ENCODE measurements at places on chromosomes 1 and 21. TPM values are rescaled to one million over a fixed set of nuclear protein-coding genes. Genes with fewer than 3 reads are reported as not detected.

DNA sequence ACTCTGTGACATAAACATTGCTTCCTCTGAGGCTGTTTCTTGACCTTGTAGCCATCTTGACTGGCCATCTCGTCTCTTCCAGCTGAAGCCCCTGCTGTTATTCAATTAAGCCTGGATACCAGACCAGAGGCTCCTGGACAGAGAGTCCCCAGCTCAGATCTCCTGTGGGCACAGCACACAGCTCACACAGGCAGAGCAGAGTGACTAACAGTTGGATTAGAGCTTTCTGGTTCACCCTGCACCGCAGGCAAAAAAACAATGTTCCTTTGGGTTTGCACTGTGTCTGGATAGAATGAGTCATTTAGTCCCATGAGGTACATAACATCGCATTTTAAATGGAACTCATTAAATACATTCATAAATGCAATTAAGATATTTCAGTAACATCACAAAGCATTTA lies 33.4 kb upstream of the USH2A start:
- H3K27me3 ChIP-seq = no peaks in the 10 kb centered on the region
- H3K4me1 ChIP-seq = no peaks in the 10 kb centered on the region
- no peak overlapping the region for H3K27ac ChIP-seq
- H3K36me3 ChIP-seq = no peaks in the 10 kb centered on the region
- H3K4me3 ChIP-seq = no peak overlapping the region

DNA sequence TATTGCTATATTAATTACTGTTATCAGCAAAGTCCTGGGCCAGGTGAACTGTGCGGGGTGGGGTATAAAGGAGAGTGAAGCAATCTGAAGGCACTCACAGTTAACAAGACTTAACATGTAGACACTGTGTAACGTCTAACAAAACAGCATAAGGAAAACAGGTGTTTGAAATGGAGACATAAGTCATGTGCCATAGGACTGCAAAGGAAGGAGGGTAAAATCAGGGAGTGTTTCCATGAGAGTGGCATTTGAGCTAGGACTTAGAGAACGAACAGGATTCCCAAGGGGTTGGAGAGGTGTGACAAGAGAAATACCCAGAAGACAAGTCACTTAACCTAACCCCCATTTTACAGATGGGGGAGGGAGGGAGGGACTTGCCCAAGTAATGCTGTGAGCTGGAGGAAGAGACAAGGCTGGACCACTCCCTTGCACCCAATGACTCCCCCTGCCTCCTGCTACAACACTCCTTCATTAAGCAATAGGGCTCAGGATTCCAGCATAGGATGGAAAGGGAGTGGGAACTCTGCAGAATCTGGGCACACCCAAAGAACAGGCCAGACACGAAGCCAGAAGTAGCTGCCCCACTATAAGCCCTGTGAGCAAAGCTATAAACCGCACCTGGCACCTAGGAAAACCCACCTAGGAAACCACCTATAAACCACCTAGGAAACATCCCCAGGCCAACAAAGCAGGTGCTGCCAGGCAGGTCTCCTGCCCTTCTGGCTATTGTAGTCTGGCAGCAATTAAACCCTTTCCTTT lies 6.6 kb downstream of the PEF1 start:
- peaks cover 16% of the 10 kb centered on the region for H3K4me1 ChIP-seq
- no peak for DNase-seq
- no peak overlapping the region for H3K27ac ChIP-seq
- peaks cover 2% of the 10 kb centered on the region for H3K36me3 ChIP-seq
- H3K27me3 ChIP-seq = no peaks in the 10 kb centered on the region

GRCh38 chr1:165632491-165632890 lies 1.5 kb downstream of the MGST3 start:
- no peak for DNase-seq
- no peak overlapping the region for H3K27ac ChIP-seq
- peaks cover 1% of the 10 kb centered on the region for H3K27me3 ChIP-seq
- peak overlapping the region; percentile 14 for H3K4me3 ChIP-seq

GRCh38 chr1:8863138-8863537 lies 15.3 kb downstream of the ENO1 start:
- DNase-seq = no peak
- no peaks in the 10 kb centered on the region for H3K27me3 ChIP-seq
- no peak overlapping the region for H3K4me3 ChIP-seq
- peaks cover 60% of the 10 kb centered on the region for H3K4me1 ChIP-seq

The AJAP1 gene
- total RNA-seq = not detected

GRCh38 chr1:199573047-199573446 lies 454.5 kb upstream of the NR5A2 start:
- no peak overlapping the region for H3K27ac ChIP-seq
- DNase-seq = no peak
- no peaks in the 10 kb centered on the region for H3K36me3 ChIP-seq
- H3K4me3 ChIP-seq = no peak overlapping the region
- no peaks in the 10 kb centered on the region for H3K4me1 ChIP-seq
- peaks cover 5% of the 10 kb centered on the region for H3K27me3 ChIP-seq

- peaks cover 13% of the 10 kb centered on the region for H3K4me1 ChIP-seq
- H3K27me3 ChIP-seq = no peaks in the 10 kb centered on the region
- no peak overlapping the region for H3K27ac ChIP-seq
- peaks cover 24% of the 10 kb centered on the region for H3K36me3 ChIP-seq
- no peak overlapping the region for H3K4me3 ChIP-seq
- no peak for DNase-seq
Observed at GRCh38 chr1:243244432-243244841, 10.6 kb downstream of the CEP170 start.
